ENCODE measurements at places on chromosomes 4 and X.

DNA sequence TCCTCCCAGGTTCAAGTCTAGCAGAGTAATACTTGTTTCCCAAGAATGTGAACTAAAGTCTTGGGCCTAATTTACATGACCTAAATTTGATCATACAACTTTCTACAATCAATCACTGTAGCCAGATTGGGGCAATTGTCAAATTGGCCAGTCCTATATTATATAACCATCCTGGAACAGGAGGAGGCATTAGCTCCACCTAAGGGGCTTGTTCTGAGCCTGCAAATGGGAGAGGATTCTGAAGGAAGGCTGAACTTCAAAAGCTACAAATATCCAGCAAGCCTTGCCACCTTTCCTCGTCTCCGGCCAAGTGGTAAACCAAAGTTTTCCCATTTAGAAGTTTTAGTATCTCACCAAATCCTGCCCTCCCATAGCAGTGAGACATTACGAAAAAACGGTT, 1289.6 kb upstream of the TENM3 start:
- no peak for DNase-seq

- DNase-seq = no peak
These were observed 999 bp upstream of the CTBP1 start for GRCh38 chr4:1249731-1250526.

DNA sequence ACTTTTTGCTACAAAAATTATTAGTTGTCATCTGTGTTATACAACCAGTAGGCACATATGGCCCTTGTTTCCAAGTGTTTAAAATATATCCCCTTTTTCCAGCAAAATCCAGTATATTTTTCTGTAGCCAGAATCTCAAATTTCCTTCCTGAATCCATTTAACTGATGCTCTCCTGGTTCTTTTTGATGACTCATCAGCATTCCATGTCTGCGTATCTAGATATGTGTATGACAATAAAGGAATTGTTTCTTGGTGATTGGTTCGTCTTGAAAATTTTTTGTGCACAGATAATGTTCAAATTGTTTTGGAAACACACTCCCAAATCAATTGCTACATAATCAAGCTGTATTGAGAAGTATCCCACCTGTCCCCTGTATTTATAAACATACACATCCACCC, 98.3 kb downstream of the ITM2A start:
- DNase-seq = no peak

GRCh38 chr4:38565271-38566199, 98.5 kb upstream of the KLF3 start:
- no peak for DNase-seq

DNA sequence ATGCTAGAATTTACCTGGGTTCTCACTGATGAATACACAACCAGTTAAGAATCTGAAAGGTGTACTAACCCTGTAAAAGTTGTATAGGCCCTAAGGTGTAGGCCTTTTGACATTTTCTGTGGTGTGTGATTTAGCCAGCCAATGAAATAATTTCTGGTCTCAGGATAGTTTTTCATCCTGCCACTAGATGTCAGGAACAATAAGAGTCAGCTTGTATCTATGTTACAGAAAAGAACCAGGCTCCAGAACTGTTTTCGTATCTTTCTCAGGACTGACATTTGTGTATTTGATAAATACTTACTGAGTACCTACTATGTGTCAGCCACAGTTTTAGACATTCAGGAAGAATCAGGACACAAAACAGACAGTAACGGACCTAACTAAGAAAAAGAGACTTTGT, 673.6 kb upstream of the TENM3 start:
- DNase-seq = no peak

DNA sequence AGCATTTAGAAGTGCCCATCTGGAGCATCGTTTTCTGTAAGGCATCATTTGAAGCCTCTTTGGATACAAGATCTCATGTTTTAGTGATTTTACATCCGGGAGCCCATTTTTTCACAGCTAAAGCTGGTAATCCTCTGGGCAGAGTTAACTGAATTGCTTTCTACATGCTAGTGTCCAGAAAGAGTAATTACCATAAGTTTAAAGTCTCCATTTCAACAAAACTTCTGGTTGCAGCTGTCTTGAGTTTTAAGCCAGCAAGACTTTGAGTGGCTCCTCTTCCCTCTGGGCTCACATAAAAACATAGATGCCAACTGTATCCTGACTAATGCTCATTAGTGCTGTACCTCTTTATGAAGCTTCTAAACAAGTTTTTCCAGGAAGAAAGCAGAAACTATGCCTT, 65.4 kb downstream of the GPRIN3 start:
- DNase-seq = no peak

DNA sequence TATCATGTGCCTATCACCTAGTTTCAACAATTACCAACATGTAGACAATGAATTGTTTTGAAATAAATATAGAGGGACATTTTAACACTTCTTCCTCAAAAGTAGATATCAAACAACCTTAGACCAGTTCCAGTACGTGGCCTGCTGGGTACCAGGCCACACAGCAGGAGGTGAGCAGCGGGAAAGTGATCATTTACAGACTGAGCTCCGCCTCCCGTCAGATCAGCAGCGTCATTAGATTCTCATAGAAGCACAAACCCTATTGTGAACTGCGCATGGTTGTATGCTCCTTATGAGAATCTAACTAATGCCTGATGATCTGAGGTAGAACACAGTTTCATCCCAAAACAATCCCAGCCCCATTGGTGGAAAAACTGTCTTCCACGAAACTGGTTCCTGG, 6.5 kb downstream of the BBS7 start:
- DNase-seq = no peak

DNA sequence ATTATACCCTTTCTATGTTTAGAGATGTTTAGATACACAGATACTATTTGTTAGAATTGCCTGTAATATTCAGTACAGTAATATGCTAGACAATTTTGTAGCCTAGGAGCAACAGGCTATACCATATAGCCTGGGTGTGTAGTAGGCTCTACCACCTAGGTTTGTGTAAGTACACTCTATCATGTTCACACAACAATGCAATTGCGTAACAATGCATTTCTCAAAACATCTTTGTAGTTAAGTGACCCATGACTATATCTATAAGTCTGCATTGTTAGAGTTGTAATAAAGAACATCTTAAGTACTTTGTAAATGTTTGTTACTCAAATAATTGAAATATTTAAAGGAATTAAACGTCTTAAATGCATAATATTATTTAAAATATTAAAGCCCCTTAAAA, 379.3 kb downstream of the PPP3CA start:
- no peak for DNase-seq

DNA sequence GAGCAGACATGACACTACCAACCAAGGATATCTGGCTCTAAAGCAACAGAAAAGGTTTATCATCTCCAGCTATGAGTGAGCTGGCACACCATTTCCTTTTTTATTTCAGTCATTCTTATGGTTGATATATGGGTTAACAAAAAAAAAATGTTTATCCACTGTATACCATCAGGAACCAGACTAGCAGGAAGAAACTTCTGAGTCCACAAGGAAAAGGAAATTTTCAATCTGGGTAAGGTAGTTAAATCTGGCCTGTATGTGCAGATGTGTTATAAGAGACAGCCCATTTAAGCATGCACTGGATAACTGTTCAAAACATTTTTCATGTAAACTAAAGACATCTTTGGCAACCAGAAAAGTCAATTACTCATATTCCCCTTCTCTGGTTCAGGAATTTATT, 35.0 kb downstream of the AMMECR1 start:
- DNase-seq = no peak

DNA sequence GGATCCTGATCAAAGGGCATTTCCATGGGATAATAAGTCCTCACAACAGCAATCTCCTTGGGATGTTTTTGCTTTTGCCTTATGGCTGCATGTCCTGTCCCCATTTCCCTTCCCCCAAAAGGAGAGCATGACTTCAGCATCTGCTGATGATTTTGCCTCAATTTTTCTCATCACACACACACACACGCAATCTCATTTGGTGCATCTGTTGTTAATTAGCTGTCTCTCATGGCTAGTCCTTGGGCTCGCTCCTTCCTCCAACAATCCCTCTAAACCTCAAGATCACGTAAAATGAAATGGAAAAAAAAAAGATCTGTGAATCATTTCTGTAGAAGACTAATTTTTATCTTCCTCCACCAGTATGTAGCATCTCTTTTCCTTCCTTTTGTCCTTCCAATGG, 153.6 kb downstream of the RBMX2 start:
- DNase-seq = no peak

GRCh38 chr4:186885289-186885688, 161.6 kb upstream of the FAT1 start:
- DNase-seq = no peak

- peak; percentile 12 for DNase-seq
These were observed 394.4 kb upstream of the ADGRL3 start for GRCh38 chr4:60805500-60806313.

- no peak for DNase-seq
These were observed 28.1 kb upstream of the LGI2 start for GRCh38 chr4:25058796-25059195.

GRCh38 chr4:2944091-2944482, 19.1 kb downstream of the NOP14 start:
- DNase-seq = no peak
